CD4-positive, alpha-beta T cell treated with Interleukin-12 subunit alpha and Interleukin-12 subunit beta, for 1 hour (primary cell): ENCODE measurements at places on chromosomes 7 and 10.

- peak; percentile 44 for DNase-seq
Measured at GRCh38 chr7:76260171-76260703, 42.2 kb upstream of the HSPB1 start.

DNA sequence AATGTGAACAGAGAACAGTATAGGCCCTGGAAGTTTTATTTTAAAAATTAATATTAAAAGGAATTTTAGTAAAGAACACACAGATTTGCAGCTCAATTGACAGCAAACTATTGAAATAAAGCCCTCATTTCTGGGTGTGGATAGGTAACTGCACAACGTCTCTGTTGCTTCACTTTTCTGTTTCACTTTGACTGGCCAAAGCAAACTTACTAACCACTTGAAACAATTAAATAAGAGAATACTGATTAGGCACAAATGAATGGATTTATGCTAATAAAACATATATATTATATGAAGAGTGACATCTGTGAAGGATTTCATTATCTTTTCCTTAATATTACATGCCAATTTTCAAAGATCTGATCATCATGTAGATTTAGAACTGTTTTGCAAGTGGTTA lies 11.9 kb downstream of the ZNF804B start:
- no peak for DNase-seq

- no peak for DNase-seq
Measured at GRCh38 chr7:133888061-133888930, 238.8 kb upstream of the LRGUK start.

- DNase-seq = no peak
Measured at GRCh38 chr7:130649004-130649790, 19.4 kb downstream of the COPG2 start.

- no peak for DNase-seq
Measured at GRCh38 chr10:100479037-100479436, 16.2 kb downstream of the WNT8B start.

GRCh38 chr7:123604739-123605138 lies 3.1 kb downstream of the ASB15 start:
- no peak for DNase-seq

GRCh38 chr10:74058658-74059057 lies 60.7 kb downstream of the VCL start:
- DNase-seq = peak; percentile 30

DNA sequence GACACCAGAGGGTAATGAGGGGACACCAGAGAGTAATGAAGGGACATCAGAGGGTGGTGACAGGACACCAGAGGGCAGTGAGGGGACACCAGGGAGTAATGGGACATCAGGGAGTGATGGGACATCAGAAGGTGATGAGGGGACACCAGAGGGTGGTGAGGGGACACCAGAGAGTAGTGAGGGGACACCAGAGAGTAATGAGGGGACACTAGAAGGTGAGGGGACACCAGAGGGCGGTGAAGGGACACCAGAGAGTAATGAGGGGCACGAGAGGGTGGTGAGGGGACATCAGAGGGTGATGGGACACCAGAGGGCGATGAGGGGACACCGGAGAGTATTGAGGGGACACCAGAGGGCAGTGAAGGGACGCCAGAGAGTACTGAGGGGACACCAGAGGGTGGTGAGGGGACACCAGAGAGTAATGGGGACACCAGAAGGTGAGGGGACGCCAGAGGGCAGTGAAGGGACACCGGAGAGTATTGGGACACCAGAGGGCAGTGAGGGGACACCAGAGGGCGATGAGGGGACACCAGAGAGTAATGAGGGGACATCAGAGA lies 10.6 kb downstream of the NACAD start:
- no peak for DNase-seq

- DNase-seq = peak; percentile 86
Measured at GRCh38 chr7:100852048-100852872, at the start of gene SLC12A9. Gene SLC12A9 (plus strand): TSS chr7:100852713. CDS start chr7:100854198, 1,485 bp downstream.

- no peak for DNase-seq
Measured at GRCh38 chr7:151725844-151726651, 150.9 kb downstream of the PRKAG2 start.

DNA sequence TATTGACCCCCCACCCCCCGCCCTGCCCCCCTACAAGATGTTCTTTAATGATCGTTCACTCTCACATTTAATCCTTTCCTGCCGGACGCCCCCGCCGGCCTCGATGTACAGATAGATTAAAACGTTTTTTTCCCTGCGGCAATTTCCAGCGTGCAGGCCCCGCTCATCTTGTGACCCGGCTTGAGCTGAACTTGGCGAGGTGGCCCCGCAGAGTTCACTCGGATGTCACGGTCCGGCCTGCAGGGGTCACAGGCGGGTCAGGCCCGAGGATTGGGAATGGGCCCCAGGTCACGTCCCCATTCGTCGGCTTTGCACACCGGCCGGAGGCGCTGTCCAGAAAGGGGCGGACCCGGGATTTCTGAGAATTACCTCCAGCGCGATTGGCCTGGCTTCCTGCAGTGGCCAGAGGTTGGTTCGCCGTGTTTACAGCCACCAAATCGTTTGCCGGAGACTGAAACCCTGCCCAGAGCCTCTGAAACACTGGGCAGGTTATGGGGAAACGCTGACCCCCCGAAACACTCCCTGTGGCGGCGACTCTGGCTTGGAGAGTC lies 1.9 kb upstream of the CYP26A1 start:
- no peak for DNase-seq

DNA sequence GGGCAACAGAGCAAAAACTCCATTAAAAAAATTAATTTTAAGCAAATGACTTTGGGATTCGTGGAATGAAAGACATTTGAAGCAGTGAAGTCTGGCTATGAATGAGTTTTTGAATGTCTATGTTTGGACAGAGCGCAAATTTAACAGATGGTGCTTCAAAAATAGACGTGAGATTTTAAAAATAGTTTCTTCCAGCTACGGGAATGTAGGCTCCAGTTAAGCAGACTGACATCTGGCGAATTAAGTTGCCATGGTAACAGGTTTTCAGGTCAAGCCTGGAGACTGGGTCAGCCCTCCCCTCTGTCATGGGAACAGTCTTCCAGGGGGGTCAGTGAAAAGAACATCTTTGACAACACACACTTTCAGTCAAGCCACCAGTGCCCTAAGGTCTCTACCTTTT lies 62.0 kb downstream of the MYOF start:
- DNase-seq = no peak

DNA sequence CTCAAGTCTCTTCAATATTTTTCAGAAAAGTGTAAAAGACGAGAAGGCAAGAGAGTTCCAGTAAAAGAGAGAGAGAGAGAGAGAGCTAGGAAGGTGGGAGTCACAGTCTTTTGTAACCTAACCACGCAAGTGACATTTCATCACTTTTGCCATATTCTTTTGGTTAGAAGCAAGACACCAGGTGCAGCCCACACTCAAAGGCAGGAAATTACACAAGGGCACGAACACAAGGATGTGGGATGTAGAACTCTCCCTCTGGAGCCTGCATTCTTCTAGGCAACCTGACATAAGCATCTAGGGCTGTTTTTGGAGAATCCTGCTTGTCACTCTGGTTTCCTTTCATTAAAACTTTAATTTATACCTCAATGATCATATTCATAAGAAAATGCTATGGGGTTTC lies 1213.1 kb downstream of the DNAJB9 start:
- no peak for DNase-seq

DNA sequence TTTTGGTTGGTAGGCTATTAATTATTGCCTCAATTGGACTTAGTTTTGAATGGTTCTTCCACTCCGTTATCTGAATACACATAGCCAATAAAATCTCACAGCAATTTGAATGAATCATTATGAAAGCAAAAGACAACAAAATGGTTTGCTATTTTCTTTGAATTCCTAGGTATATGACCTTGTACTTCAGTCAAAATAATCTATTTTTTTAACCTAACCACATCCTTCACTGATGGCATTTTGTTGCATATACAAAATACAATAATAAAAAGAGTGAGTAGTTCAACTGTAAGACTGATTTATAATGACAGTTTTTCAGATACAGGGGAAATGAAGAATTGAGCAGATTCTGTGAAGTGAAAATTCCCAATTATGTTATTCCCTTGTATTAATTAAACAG lies 433.1 kb downstream of the HTR7 start:
- DNase-seq = no peak

GRCh38 chr7:66344166-66344565 lies 139.0 kb downstream of the TPST1 start:
- no peak for DNase-seq

- no peak for DNase-seq
Measured at GRCh38 chr7:47988496-47989386, 9.3 kb upstream of the HUS1 start.

DNA sequence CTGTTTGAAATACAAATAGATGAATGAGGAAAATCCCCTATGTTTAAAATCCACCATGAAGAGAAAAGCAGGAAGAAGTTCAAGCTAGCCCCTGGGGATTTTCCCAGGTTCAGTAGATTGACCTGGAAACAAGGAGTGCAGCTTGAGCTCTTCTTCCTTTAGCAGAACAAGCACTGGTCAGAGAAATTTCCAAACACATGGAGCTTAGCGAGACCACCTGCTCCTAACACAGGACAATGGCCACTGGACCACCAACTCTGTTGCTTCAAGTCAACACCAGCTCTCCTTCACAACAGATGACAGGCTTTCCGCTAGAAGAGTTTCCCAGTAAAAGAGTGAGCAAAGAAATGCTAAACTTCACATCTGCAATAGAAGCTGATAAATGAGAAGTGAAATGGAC lies 9.4 kb upstream of the FBXW4 start:
- DNase-seq = no peak

DNA sequence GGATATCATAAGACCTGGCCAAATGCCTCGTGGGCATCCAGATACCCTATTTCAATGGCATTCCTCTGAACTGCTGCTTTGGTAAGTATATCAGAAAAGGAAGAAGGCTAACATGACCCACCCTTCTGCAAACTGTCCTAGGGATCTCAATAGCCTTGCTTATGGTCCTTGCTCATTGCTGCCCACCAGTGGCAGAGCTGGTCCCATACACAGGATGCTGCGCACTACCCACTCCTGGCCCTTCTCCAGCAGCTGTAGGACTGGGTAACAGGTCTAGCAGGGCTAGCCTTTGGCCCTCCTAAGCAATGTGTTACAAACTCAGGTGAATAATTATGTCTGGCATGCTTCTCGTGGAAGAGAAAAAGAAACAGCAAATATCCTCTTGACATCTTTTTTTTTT lies 72.5 kb downstream of the C10orf90 start:
- DNase-seq = no peak
